ENCODE measurements at places on chromosomes 7 and 10.

- no peak for DNase-seq
Measured at GRCh38 chr7:141563956-141564623, 12.9 kb downstream of the AGK start.

DNA sequence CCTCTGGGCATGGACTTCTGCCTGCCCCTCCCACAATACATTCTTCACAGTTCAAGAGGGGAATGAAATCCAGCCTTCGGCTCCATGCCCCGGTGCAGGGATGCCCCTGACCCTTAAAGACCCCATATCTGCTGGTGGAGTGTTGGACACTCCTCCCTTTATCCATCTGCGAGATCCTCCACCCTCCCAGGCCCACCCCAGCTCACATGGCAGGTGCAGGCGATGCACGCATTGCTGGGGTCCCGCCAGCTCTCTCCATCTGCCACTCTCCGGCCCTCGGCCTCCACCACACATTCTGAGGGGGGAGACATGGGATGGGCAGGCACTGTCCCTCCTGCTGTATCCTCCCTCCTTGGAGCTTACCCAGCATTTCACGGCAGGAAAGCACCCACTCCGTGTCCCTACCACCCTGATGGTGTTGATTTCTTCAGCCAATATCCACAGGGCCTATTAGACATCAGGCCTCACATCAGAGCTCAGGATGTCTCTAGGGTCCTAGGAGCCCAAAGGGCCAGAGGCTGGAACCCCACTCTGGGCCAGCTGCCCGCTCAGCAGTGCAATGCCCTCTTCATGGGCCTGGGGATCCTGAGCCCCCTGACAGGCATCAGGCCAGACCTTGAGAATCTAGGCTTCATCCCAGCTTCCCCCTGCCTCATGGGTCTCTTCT is 18.3 kb downstream of the ATP6V1F start:
- DNase-seq: no peak

DNA sequence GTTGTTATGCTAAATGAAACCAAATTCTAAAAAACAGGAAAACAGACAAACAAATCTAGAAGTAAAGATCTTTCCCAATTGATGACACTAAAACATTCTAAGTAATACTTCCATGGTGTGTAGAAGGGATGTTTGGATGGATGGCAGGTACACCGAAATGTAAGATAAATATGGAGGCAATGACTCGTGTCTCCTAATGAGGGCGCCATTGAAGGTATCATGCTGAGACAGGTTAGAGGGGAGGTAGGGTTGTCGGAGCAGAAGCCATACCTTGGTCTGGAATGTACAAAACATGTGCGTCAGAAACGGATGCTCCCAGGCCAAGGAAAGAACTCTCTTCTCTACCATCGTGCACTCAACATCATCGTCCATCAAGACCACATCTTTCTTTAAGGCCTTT is 101.4 kb downstream of the PRKCQ start:
- no peak for DNase-seq

DNA sequence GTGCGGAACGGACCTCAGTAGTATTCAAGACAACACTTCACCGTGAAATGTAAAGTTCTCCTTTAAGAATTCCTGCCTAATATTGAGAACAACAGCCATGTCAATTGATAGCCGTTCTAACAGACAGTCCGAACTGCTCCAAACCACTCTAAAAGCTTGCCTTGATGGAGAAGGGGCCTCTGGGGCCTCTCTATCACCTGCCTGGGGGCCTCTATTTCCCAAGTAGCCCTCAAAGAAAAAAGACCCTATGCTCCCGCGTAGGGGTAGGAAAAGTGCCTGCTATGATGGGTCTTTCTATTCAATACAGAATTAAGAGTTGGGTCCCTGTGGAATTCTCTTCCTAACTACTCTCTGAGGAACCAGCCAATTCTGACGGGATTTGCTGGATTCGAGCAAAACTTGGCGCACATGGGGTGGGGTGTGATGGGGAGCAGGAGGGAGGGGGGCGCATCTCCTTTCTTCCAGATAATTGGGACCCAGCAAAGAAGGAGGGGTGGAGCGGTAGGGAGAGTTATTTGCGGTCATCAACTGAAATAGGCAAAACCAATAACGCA is 8.3 kb upstream of the DLX6 start:
- no peak for DNase-seq

- no peak for DNase-seq
Measured at GRCh38 chr10:119308551-119309422, 101.4 kb downstream of the GRK5 start.

- DNase-seq: no peak
Measured at GRCh38 chr10:48465860-48466521, 138.9 kb downstream of the ARHGAP22 start.

DNA sequence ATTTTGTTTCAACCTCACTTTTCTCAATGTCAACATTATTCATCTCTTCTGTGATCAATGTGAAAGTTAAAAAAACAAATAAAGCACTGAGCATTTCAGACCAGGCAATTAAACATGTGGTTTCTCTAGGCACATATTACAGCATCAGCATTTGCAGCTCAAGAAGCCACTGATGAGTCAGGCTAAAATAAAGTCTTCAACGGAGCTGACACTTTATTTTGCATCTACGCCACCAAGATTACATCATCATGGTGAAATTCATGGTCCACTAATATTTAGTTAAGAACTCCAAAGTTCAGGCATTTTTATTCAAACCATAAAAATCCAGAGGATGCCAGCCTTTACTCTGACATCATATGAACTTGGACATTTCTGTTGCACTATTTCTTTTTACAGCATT is 33.0 kb downstream of the MAGI2 start:
- no peak for DNase-seq

DNA sequence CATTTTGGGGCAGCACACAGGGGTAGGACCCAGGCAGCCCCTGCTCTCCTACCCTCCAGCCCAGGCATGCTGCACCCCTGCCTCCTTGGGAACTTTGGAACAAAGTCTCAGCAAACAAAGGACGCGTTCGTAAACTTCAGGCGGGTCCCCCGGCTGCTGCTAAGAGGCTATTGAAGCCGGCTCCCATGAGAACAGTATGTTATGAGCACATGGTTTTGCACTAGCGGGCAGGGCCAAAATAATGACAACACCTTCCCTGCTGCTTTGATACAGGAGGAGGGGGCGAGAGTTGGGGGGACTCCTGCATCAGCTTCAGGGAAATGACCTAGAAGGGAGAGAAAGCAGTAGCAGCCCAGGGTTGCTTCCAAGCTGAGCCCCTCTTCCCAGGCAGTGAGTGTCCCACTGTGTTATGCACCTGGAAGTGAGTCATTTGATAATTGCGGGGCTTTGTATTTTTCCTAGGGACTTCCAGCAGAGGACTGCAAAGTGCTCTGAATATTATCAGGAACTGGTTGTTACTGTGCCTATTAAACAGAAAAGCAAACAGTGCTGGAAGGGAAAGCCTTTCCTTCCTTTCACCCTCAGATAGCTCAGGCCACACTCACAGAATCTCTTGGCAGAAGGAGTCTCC is 6.9 kb downstream of the ITPRIP start:
- DNase-seq: no peak

GRCh38 chr7:16484453-16485158 is 19.1 kb upstream of the SOSTDC1 start:
- DNase-seq: no peak

DNA sequence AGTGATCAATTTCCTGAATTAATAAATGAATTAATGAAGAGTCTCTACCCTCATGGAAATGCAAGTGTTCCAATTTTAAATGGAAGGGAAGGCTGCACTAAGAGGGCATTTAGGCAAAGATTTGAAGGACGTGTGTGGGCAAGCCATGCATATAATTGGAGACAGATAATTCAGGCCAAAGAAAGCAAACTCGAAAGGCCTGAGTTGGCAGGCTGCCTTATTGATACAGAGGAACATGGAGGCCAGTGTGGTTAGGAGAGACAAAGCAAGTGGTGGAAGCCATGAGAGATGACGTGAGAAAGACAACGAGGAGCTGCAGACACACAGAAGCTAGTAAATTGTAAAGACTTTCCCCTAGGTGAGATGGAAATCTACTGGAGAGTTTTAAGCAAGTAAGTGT is 15.4 kb upstream of the PCLO start:
- peak; percentile 4 for DNase-seq

DNA sequence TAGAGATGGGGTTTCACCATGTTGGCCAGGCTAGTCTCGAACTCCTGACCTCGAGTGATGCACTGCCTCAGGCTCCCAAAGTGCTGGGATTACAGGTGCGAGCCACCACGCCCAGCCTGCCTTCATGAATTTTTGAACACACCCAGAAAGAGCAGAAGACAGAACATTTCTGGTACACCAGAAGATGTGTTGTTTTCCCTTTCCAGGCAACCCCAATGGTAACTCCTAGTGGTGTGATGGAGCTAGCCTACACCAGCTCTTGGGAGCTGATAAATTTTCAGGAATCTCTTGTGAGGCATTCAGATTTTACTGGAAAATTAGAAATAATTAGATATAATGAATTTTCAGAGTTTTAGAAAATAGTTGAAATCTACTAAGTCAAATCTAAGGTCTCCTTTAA is 904 bp upstream of the CCDC7 start:
- DNase-seq: no peak

- no peak for DNase-seq
Measured at GRCh38 chr7:24707988-24708615, 49.2 kb downstream of the GSDME start.

DNA sequence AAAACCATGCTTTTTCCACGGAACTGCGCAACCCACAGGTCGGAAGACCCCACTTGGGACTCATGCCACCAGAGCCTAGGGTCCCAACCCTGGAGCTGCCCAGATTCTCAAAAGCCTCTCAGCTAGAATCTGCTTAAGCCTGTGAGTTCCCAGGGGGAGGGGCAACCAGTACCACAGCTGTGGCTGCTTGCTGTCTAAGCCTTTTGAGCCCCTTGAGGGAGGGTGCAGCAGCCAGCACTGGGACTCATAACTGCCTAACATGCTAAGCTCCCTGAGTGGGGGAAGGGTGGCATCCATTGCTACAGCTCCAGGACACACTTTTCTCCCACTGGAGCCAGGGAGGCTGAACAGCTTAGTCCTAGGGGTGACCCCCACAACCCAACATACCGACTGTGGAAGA is 485.6 kb upstream of the GRM3 start:
- DNase-seq: no peak

DNA sequence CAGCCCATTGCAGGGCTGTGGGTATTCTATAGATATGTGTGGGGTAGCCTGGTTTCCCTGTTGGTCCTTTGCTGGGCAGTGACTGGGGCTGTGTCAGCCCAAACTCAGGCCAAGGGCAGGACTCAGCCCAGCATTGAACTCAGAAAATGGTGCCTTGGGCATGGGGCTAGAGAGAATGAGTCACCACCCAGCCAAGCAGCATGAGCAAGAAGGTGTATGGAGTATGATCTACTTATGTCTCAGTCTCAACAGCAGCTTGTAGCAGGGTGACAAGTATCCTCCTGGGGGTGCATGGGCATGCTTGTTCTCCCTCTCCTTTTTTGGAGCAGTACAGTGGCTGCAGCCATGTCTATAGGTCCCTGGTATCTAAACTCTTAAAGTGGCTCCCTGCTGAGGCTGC is 32.0 kb downstream of the STK31 start:
- DNase-seq: no peak

- DNase-seq: no peak
Measured at GRCh38 chr10:86700851-86701617, 32.7 kb downstream of the LDB3 start.

DNA sequence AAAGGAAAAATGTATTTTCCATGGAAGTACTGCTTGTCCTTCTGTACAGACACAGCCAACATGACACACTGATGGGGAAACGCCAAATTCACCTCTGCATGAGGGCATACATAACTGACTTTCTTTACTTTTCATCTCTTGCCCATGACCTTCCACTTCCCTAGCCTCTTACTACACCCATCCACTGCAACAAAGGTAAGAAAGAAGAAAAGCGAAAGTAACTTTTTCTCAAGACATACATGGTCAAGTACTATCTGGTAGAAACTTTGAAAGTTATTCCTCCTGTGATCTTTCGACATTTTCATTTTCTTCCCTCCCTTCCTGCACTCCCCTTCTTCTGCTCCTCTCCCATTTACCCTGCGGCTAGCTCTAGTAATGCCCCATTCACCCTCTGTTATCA is 130.8 kb downstream of the USP6NL start:
- no peak for DNase-seq

DNA sequence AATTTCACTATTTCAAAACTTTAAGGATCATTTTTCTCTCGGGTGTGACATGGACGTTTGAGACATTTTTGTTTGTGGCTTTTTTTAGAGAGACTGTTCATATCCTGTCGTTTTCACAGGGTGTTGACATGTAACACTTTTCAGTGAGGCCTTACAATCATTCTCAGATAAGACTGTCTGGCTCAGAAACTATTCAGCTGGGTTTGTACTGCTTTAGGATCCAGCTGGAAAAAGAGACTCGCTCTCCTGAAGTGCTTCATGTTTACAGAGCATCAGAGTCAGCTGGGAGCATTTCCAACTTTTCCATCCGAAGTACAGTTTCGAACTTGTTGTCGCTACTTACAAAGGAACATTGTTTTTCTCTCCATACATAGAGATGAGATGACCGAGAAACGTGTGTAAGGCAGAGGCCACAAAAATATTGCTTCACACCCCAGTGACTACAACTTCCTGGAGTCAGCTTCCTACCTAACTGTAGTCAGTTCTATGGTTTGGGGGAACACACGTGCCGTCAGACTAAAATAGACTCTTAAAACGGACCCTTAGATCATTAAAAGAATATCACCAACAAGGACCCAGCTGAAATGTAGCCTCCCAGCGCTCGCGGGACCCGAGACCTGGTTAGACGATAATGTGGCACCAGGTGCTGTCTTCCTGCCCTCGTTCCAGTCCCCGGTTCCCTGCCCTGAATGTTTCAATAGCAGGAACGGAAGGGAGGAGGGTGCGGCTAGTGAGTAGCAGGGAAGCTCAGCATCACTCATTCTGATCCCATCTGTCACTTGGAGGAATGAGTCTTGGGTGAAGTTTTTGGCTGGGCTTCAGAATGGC is 78.0 kb downstream of the MKI67 start:
- DNase-seq: no peak

DNA sequence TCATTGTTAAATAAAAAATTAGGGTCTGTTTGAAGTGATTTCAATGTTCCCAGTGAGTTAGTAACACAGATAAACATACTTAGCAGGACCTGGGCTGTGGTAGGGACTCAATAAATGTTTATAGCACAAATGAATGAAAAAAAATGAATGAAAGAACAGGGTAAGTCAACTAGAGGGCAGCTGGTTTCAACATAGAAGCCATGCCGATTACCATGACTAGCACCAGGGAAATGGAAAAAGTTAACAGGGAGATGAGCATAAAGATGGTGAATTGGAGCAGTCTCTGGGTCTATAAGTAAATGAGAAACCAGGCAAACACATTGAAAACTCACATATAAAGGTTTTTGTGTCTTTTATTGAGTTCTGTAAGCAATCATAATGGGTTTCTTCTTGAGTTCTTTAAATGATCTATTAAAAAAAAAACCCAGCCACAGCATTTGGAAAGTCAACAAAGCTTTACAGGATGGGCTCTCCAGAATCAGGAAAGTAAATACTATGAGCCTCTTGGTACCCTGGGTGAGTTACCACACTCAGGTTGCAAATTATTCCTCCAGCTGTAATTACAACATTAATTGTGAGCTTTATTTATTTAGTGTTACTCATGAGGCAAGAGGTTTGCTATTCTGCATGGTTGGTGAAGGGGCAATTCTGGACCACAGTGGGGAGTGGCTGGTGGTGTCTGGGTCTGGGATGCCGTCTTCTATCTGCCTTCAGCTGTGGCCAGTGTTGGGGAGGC is 46.1 kb upstream of the MTPN start:
- DNase-seq: no peak

All from DMS 273 treated with DMSO at 0.1 percent for 48 hours (cell line).